GM13976 (cell line): ENCODE measurements at places on chromosomes 1 and 21.

- DNase-seq = no peak
These were observed 105.8 kb downstream of the COLGALT2 start for GRCh38 chr1:183931646-183932271.

GRCh38 chr1:116218922-116219321 lies 107.7 kb downstream of the MAB21L3 start:
- DNase-seq = no peak

GRCh38 chr21:38280867-38281266 lies 24.1 kb downstream of the KCNJ15 start:
- DNase-seq = no peak

DNA sequence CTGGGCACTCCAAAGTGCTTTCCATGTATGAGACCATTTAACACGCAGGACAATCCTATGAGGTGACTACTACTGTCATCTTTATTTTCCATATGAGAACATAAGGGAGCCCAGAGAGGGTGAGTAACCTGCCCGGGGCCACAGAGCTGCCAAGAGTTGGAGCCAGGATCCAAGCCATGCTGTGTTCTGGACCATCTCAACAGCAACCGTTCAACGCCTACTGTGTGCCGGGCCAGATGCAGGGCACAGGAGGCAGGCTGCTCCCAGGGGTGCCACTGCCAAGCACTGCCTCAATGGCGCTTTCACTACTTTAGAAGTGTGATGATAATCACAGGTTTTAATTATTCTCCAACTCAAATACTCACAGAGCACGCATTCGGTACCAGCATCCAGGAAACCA lies 3.8 kb downstream of the ALDH4A1 start:
- no peak for DNase-seq

DNA sequence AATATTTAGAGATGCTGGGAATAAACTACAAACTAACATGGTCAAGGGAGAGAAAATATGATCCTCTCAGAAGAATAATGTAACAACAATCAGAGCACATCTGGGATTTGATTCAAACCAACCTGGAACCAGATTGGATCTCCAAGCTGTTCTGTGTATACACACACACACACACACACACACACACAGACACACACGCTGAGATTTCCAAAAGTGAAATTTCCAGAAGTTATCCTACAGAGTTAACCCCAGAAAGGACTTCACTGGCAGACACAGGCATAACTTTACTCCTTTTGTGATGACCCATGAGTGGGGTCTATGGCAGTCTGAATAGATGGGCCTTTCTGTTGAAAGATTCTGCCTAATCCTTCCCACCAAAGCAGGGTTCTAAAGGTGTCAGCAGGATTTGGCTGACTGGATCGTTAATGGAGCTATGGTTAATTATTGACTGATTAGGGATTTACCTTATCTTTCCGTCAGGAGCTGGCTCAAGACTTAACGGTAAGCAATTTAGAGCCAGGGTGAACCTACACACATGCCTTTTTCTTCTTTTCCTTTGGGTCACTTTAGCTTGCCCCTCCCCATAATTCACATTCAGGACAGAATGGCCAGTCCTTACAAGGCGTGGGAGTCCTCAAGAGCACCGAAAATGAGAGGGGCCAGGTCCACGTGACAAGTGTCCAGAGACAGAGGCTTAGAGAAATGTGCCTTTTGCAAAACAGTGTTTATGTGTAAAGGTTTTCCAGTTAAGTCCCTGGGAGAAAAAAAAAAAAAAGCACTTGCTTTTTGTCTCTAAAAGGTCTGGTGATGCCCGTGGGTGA lies 10.9 kb upstream of the PROX1 start:
- DNase-seq = no peak

- DNase-seq = no peak
These were observed 5.3 kb downstream of the IVNS1ABP start for GRCh38 chr1:185311589-185312225.

- DNase-seq = no peak
These were observed 11.5 kb downstream of the PHLDA3 start for GRCh38 chr1:201457508-201457960.

- DNase-seq = peak; percentile 46
These were observed 18.3 kb upstream of the PPIE start for GRCh38 chr1:39720094-39720999.

DNA sequence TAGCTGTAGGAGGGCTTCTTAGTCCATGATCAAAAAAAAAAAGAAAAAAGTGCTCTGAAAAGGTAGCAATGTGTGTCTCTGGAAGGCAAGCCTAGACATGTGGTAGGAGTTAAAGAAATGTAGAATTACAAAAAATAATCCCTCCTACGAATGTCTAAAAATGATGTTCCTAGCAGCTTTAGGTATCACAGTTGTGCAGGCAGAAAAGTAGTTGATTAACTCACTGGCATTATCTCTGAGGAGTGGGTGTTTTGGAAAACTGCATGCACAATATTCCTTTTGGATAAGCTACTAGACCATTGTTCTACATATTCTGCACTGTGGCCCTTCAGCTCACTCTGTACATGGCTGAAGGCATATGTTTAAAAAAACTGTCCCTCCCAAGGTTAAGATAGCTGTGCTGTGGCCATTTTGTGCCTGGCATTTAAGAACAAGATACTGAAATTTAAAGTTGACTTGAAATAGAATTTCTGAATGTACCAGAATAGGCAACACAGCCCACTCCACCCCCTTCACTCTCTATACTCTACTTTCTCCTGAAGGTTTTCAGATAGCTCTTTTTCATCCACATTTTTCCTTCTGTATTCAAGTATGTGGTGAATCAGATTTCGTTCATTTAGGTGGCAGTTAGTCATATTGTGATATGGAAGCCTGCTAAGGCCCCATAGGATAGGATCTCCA lies 463.9 kb upstream of the LRRC7 start:
- DNase-seq = no peak

DNA sequence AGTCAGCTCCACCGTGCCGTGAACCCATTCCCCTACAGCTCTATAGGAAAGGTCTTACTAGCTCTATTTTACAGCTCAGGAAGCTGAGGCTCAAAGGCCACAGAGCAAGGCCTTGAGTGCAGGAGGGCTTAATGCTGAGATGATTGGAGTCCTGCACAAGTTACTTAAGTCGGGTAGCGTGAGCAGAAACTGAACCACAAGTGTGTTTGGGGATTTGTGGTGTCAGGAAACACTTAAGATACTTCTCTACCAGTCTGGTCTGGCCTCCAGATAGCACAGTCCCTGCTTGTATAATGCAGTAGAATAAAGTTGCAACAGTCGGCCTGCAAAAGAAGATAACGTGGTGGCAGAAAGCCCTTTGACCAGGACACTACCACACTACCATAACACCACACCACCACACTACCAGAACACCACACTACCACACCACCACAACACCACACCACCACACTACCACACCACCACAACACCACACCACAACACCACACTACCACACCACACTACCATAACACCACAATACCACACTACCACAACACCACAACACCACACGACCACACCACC lies 118.1 kb downstream of the SPSB1 start:
- DNase-seq = peak; percentile 65

- no peak for DNase-seq
These were observed 247.3 kb downstream of the BACH1 start for GRCh38 chr21:29546071-29546470.
